ENCODE measurements at places on chromosomes 3 and 15.

DNA sequence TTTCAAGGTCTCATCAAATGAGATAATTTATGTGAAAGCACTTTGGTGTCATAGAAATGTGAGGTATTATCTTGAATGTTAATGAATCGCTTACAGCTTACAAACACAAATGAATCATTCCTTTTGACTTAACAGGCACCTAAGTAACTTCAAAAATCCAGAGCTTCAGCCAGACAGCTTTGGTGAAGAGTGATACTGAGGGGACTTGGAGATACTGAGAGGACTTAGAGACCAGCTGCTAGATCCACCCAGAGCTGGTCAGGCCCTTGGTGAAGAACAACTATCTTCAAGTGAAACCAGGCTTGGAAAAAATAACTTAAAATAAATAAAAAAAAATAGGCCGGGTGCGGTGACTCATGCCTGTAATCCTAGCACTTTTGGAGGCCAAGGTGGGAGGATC is 16.2 kb upstream of the ZFYVE19 start:
- DNase-seq = no peak

GRCh38 chr3:148820361-148821245 is 7.0 kb upstream of the CPB1 start:
- DNase-seq = no peak

- DNase-seq = no peak
Observed at GRCh38 chr15:67050522-67051087, 14.8 kb upstream of the SMAD3 start.

GRCh38 chr3:146131616-146132410 is 29.2 kb downstream of the PLOD2 start:
- no peak for DNase-seq

DNA sequence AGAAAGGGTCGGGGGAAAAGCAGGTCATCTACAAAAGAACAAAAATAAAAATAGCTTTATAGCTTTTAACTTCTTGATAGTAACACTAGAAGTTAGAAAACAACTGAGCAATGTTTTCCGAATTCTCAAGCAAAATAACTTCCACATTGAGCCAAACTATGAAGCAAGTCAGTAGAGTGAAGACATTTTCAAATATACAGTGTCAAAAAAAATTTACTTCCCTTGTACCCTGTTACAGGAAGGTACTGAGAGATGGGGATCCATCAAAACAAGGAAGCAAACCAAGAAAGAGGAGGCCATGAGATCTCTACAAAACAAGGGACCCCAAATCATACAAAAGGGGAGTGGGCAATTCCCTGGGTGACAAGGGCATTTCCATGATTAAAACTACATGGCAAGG is 26.6 kb upstream of the STIMATE start:
- no peak for DNase-seq

GRCh38 chr3:76107935-76108570 is 322.7 kb upstream of the ZNF717 start:
- DNase-seq = no peak

DNA sequence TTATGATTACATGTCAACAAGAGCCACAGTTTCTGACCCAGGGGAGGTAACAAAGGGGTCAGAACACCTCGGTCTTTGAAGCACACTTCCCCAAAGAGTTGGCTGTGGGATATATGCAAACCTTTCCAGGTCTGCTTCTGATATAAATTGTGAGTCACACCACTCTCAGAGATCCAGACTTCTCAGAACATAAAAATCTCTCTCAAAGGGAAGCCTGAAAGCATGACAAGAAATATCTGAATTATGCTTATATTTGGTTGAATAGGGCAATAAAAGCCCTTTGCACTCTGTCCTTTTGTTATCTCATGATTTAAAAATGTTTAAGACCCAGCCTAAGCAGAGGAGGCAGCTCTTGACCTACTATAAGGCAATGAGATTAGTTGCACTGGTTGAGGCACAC is 56.8 kb downstream of the MYH15 start:
- no peak for DNase-seq

DNA sequence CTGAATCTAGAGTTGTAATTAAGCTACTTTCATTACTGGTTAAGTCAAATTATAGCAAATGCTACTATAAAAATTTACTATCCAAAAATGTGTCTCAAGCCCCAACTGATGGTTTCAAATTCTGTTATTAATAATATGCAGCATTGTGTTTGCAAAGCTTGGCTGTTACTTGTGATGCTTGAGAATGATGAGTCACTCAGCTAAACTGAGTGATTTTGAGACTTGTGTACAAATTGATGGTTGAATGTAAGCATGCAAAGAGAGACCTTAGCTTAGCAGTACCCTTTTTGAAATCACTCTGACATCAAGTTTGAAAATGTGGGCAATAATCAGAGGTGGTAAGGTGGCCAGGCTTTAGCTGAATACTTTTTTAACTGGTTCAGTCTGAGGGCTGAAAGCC is 27.6 kb downstream of the OPA1 start:
- DNase-seq = no peak

DNA sequence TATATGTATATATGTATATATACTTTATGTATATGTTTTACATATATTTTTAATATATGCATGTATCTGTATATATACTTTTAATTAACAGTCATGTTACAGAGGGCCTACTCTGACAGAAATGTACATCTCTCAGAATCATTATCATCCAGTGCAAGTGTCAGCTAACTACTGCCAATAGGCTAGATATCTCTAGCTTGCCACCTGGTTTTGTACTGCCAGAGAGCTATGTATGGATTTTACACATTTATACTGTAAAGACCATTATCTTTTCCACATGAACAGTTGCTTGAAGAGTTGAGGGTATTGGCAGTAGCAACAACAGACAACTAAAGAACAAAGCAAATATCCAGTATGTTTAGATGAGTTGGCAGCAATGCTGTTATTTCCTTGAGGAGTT is 99.7 kb upstream of the VGLL3 start:
- no peak for DNase-seq

GRCh38 chr3:38281895-38282686 is at the start of gene SLC22A14:
TSS of gene SLC22A14 (plus strand) at chr3:38282294. CDS start at chr3:38306027, 23,733 bp downstream.
- no peak for DNase-seq

DNA sequence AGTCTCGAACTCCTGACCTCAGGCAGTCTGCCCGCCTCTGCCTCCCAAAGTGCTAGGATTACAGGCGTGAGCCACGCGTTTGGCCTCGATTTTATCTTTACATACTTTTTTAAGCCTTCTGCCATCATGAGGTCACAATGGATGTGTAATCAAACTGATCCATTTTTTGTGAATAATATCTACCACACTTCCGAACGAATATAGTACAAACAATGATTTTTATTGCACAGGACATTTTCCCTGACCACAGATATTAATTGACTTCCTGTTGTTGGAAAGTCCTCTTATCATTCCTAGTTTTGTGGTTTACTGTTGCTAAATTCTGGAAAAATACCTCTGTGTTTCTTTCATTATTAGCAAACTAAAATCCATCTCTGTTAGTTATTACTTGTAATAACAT is 68.9 kb downstream of the MINDY2 start:
- DNase-seq = no peak

DNA sequence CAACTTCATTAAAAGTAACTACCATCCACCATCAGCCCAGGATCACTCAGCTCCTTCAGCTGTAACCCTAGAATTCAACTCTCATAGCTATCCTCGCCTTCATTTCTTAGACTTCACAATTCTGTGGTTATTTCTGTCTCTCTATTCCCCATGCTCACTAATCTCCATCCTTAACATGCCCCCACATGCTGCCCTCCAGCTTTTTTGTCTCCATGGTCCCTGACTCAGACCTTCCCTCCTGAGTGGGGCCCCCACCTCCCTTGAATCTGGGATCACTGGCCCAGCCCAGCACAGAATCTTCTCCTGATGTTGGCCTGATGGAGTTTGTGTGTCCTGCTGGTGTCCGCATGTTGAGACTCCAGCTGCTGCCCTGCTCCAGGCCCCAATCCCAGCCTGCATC is 41.7 kb downstream of the CHST14 start:
- no peak for DNase-seq

DNA sequence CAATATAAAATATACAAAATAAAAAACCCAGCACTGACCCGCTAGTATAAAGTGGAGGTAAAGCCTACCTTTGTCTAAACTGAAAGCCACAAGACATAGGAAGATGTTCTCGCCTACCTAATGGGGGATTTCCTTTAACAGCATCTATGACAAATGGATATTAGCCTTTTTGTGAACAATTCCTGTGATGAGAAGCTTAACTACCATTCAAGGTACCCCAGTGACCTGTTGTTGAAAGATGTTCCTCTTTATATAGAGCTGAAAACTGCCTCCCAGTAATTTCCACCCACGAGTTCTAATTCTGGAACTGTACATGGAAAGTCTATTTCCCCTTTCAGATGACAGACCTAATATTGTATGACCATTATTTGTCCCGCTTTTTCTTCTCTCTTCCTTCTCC is 109.8 kb upstream of the RASGRP1 start:
- no peak for DNase-seq

- DNase-seq = no peak
Observed at GRCh38 chr3:13316603-13317002, 103.5 kb downstream of the NUP210 start.

DNA sequence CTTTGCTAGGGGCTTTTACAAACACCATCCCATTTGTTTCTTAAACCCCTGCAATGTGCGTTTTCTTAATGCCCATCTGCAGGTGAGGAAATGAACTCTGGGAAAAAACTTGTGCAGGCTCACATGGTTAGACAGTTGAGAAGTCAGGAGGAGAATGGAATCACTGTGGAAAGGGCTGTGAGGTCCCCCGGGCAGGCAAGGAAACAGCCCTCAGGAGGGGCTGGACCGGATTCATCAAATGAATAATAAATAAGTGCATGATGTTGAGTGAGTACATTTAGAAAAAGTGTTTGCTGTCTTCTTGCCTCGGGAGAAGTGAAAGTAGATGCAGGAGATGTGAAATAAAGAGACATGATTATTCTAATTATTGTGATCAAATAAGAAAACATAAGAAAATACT is 76.6 kb downstream of the PGPEP1L start:
- DNase-seq = no peak

DNA sequence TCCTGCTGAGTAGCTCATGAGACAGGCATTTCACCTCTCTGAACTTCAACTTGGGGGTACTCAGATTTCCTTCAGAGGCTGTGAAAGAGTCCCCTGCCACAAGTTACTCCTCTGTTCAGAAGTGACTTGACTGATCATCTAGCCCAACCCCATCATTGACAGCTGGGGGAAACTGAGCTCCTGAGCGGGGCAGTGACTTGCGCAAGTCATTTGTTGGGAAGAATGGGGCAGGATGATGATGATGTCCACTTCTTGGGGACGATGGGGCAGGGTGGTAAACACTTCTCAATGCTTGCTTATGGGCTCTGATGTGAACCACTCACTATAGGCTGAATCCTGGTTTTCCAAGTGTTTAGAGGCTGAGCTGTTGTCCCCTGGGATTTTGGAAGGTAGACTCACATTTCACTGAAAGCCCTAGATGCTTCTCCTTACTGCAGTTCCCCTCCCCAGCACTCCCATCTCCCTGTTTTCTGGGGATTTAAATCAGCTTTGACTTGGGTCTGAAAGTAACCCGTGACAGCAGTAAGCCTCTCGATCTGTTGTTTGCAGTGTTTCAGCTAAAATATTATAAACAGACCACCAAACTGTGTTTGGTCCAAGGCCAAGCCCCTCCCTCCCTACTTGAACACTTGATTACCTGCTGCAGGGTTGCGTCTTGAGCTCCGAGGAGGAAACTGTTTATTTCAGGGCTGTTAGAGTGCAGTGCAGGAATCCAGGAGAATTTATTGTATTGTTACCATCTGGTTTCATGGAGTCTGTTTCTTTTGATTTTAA is 25.1 kb downstream of the SMAD3 start:
- DNase-seq = no peak

GRCh38 chr15:46872286-46872980 is 844.9 kb upstream of the SEMA6D start:
- DNase-seq = no peak

- DNase-seq = no peak
Observed at GRCh38 chr3:134395103-134395502, 20.9 kb upstream of the AMOTL2 start.

GRCh38 chr3:50194903-50195500 is 3.6 kb downstream of the GNAT1 start:
- no peak for DNase-seq

DNA sequence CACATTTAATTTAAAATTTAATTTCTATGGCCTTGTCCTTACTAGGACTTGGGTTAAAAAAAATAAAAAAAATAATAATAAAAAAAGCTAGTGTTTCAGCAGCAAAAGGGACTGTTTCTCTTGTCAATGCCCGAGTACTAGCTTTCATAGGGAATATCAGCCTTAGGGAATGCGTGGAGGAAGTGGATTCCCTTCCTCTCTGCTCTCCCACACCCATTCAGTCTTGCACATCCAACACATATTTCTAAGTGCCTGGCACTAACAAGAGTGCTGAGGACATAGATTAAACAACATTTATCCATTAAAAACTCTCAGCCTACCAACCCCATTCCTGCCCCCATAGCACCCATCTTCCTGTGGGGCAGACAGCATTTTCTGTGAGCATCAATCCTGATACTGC is 6.2 kb downstream of the ZNF385D start:
- DNase-seq = no peak

DNA sequence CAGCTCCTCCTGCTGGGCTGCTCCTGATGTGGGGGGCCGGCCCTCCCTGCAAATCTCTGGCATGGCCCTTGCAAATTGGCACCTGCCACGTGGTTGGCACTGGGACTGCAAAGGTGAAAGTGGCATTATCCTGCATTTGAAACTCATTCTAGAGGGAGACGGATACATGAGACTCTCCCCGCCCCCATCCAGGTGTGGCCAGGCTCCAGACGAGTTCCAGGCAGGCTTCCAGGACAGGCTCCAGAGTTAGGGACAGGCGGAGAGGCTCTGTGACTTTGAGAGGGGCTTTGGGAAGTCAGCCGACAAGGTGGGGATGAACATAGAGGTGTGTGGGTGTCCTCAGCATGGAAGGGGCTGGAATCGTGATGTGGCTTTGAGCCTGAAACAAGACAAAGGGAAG is 178.5 kb downstream of the APBA2 start:
- DNase-seq = no peak

DNA sequence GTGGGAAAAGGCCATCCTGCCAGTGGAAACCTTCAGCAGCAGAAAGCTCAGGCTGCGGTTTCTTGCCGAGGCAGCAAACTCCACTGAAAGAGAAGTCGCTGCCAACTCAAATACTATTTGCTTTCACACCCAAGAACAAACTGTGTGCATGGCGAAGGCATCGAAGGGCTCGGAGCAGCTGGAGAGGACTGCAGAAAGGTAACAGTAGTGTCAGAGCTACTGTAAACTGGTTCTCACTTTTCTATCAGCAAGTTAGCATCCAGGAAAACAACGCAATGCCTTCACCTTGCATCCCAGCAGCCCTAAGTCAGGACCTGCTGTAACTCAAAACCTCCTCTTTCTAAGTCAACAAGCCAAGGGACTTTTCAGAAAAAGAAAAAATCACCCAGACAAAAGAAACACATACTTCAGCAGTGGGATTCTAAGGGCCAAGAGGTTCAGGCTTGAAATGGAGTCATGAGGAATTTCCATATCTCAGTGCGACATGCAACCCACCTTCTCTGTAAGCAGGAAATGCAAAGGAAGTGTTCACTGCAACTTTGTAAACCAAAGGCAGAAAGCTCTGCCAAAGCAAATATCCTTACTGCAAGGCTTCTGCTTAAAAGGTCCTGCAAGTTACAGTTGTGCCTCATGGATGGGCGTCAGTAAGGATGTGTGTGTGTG is 193.5 kb downstream of the FOXP1 start:
- DNase-seq = no peak

All from activated CD4-positive, CD25-positive, alpha-beta regulatory T cell (primary cell).